Spleen (tissue), 13 donors: ENCODE measurements at places on chromosomes 5 and 9.

- H3K27me3 ChIP-seq, result no peaks in the 10 kb centered on the region
- peaks cover 39% of the 10 kb centered on the region for H3K36me3 ChIP-seq
- no peak for DNase-seq
These were observed 96.7 kb downstream of the SUSD1 start for GRCh38 chr9:112078432-112078831.

DNA sequence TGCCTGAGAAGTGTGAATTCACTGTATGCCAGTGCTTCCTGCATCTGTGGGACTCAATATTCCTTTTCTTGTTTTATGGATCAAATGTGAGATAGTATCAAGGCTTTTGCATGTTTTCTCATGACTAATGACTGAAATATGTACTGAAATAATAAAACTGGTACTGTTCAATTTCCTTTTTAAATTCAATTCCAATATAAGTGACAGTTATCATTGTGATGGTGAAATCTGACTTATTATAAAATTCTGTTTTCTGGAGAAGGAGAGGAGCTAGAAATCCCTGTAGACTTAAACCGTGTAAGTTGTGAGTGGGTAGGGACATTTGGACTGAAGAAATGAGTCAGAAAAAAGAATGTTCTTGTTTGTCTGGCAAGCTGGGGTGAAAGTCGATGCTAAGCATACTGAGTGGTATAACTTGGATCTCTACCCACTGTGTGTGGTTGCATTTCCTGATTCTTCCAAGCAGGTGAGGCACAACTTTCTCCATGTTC, 245.2 kb downstream of the EFNA5 start:
- H3K4me3 ChIP-seq, result no peak overlapping the region
- no peaks in the 10 kb centered on the region for H3K36me3 ChIP-seq
- H3K27me3 ChIP-seq, result no peaks in the 10 kb centered on the region
- H3K4me1 ChIP-seq, result no peaks in the 10 kb centered on the region

GRCh38 chr5:19608444-19609002, 379.5 kb downstream of the CDH18 start:
- no peak overlapping the region for H3K4me3 ChIP-seq
- no peak for DNase-seq
- H3K27ac ChIP-seq, result no peak overlapping the region
- H3K27me3 ChIP-seq, result no peaks in the 10 kb centered on the region

DNA sequence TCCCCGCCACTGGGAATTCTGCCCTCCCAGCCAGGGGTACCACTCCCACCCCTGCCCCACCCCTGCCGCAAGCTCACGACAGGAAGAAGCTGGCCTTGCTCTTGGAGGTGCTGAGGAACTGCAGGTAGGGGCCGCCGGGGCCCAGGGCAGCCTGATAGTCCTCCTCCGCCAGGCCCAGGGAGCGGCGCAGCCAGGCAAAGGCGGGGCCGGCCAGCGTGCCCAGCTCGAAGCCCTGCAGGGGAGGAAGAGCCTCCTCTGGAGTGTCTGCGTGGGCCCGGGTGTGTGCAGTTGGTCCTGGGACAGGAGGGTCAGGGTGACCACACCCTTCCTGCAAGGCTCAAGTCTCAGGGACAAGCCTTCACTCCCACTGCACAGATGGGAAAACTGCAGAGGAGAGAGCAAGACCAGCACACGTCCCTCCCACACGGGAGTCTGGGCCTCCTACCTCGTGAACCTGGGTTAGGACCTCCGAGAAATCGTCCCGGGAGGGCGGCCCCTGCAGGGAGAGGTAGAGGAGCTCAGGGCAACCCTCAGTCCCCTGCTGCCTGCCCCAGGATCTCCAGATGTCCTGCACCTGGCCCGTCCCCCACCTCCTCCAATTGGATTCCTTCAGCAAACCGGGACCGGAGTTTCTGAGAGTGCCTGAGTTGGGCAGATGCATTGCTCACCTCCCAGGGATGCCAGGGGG, 2.4 kb downstream of the PIP5KL1 start:
- H3K36me3 ChIP-seq, result no peaks in the 10 kb centered on the region
- H3K27ac ChIP-seq, result no peak overlapping the region
- no peak overlapping the region for H3K4me3 ChIP-seq
- DNase-seq, result no peak
- peaks cover 29% of the 10 kb centered on the region for H3K4me1 ChIP-seq

DNA sequence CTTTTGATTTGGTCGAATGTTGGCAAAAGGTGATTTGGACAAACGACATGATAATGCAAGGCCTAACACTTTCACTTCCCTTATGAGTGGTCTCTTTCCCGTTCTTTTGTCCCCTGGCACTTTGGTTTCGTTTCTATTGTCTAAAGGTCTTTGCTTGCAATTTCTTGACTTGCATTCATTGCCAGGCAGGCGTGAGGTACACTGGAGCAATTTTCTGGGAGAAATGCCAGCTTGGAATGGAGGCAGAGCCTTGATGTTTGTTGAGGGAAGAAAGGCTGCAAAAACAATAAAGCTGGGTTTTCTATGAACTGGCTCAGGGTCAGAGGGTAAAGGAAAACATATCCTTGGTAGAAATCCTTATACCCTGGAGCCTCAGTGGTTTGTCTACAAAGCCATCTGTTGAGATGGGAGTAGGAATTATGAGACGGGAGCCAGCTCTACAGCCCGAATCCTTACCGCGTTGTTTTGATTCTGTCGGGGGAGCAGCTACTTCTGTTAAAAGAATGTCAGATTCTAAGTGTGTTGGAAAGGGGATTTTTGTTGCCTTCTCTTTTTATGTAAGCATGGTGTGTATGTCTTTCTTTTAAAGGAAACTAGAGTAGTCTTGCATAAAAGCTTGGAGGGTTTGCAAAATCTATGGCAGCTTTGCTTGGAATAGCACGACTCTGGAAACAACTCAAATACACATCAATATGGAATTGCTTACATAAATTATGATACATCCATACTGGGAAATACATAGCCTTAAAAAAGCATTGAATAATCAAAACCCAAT, 158.9 kb downstream of the RMI1 start:
- peaks cover 24% of the 10 kb centered on the region for H3K27me3 ChIP-seq
- H3K4me1 ChIP-seq, result peaks cover 29% of the 10 kb centered on the region
- no peak overlapping the region for H3K4me3 ChIP-seq
- no peaks in the 10 kb centered on the region for H3K36me3 ChIP-seq
- H3K27ac ChIP-seq, result peak overlapping the region; percentile 25

DNA sequence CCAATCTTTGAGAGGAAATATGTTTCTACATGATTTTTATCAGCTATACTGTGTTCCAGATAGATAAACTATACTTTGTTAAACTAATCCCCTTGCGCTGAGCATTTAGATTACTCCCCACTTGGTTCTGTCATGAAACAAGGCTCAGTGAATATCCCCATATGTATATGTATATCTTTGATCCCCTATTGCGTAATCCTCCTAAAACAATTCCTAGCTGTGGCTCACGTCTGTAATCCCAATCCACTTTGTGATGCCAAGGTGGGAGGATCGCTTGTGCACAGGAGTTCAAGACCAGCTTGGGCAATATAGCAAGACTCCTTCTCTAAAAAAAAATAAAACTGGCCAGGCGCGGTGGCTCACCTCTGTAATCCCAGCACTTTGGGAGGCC, 2.7 kb downstream of the PHYHD1 start:
- H3K4me1 ChIP-seq, result peaks cover 32% of the 10 kb centered on the region
- no peak overlapping the region for H3K27ac ChIP-seq
- no peak overlapping the region for H3K4me3 ChIP-seq

- peak overlapping the region; percentile 46 for H3K27ac ChIP-seq
- peaks cover 22% of the 10 kb centered on the region for H3K4me1 ChIP-seq
These were observed 665 bp downstream of the TCF7 start for GRCh38 chr5:134114886-134115805.
